ENCODE measurements at places on chromosomes 7 and 10. TPM values are rescaled to one million over a fixed set of nuclear protein-coding genes. Genes with fewer than 3 reads are reported as not detected.
A peak's percentile ranks its signal among the peaks of the same experiment; 100 is the strongest.

GRCh38 chr7:16400893-16401275, 20.5 kb downstream of the CRPPA start:
- peaks cover 59% of the 10 kb centered on the region for H3K36me3 ChIP-seq
- H3K4me3 ChIP-seq: no peak overlapping the region
- no peak overlapping the region for H3K27ac ChIP-seq
- peaks cover 26% of the 10 kb centered on the region for H3K27me3 ChIP-seq
- H3K4me1 ChIP-seq: no peaks in the 10 kb centered on the region
- no peak for DNase-seq

DNA sequence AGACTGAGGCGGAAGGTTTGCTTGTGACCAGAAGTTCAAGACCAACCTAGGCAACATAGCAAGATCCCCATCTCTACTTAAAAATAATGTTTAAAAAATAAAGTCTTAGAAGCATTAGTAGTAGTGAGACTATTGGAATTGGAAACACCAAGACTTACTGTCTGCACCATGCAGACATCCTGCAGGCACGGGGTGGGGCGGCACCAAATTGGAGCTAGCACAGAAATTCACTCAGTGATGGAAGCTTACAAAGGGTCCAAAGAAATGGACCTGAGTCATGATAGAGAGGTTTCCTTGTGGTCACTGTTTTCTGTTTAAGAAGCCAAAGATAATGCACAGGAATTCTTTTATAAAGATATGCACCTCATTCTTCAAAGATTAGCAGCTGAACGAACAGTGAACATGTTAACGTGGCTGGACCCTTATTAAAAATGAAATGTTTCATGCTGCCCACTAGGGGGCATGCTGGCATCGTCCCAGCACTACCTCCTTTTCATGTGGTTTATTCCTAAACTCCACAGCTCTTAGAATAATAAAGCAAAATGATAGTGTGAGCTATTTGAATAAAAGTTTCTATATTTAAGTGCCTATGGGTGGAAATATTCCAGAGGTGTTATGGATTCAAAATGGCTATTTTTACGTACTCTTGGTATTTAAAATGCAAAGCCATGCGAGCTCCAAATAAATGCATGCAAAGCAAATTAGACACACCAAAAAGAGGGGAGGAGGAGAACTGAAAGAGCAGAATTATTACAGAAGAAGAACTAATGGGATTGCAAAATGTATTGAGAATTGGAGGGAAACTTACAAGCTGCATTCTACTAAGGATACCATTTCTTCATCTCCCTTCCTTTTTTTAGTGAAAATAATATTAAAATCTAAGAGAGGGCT, 28.6 kb downstream of the PDSS1 start:
- peaks cover 41% of the 10 kb centered on the region for H3K36me3 ChIP-seq
- H3K27me3 ChIP-seq: no peaks in the 10 kb centered on the region
- DNase-seq: no peak
- no peak overlapping the region for H3K27ac ChIP-seq
- H3K4me3 ChIP-seq: no peak overlapping the region

GRCh38 chr10:17452060-17452841, 2.1 kb downstream of the ST8SIA6 start:
- no peak for DNase-seq
- H3K27ac ChIP-seq: no peak overlapping the region
- H3K27me3 ChIP-seq: peaks cover 40% of the 10 kb centered on the region
- H3K4me3 ChIP-seq: peak overlapping the region; percentile 84
- H3K36me3 ChIP-seq: peaks cover 39% of the 10 kb centered on the region

- peaks cover 9% of the 10 kb centered on the region for H3K36me3 ChIP-seq
- no peak for DNase-seq
- H3K27me3 ChIP-seq: peaks cover 9% of the 10 kb centered on the region
- H3K27ac ChIP-seq: no peak overlapping the region
These were observed 15.3 kb downstream of the AOC1 start for GRCh38 chr7:150867605-150868004.

DNA sequence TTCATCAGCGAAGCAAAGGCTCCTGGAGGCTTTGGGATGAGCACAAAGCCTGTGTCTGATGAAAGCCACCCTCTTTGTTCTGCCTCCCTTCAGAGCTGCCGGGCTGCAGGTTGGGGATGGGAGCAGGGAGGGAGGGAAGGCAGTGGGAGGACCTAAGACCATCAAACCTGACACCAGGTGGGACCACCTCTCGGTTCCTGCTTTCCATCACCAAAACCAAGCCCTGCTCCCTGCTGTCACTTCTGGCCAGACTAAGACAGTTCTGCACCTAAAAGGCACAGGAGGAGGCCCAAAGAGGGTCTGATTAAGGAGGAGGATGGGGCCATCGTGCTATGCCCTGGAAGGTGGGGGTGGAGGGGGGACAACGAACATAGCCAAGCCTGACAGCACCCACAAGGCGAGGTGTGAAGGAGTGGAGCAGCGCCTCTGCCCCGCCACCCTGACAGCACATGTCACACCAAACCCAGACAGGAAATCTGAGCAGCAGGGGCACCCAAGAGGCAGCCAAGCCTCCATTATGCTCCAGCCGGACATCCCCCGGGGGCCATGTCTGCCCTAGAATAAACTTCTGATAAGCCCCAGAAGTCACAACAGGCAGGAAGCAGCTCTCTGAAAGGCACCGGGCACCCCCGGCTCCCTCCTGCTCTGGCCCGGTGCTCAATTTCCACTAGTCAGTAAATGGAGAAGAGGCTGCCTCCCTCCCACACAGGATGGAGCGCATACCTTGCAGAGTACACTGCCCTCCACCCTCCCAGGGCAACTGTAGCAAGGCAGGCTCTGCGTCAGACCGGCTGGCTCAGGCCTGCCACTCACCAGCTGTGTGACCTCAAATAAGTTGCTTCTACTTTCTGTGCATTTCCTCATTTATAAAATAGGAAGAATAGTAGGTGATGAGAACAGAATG, 48.9 kb downstream of the DLG5 start:
- H3K36me3 ChIP-seq: peaks cover 3% of the 10 kb centered on the region
- peak overlapping the region; percentile 95 for H3K27ac ChIP-seq
- H3K4me1 ChIP-seq: peaks cover 78% of the 10 kb centered on the region
- H3K4me3 ChIP-seq: peak overlapping the region; percentile 43

- H3K27me3 ChIP-seq: peaks cover 4% of the 10 kb centered on the region
- DNase-seq: no peak
- H3K27ac ChIP-seq: no peak overlapping the region
- H3K4me1 ChIP-seq: peaks cover 3% of the 10 kb centered on the region
These were observed 105.0 kb upstream of the PPP2R2D start for GRCh38 chr10:131795761-131796160.

DNA sequence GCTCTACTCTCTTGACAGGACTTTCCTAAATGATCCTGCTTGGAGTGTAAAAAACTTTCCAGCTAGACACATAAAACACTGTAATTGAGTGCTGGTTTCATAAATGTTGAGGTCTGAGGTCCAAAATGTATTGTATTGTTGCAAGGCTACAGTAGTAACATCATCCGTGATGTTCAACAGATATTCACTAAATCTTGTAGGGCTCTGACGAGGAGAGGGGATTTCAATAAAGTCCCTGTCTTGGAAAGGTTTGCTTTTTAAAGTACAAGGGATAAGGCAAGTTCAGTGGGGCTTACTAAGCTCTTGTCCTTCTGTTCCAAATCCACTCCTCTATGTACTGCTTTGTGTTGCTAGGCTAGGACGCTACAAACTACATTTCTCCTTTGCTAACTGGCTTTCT, 48.9 kb downstream of the FHIP2A start:
- H3K36me3 ChIP-seq: peaks cover 4% of the 10 kb centered on the region
- H3K27me3 ChIP-seq: no peaks in the 10 kb centered on the region
- no peak overlapping the region for H3K27ac ChIP-seq
- no peak for DNase-seq
- H3K4me1 ChIP-seq: peaks cover 4% of the 10 kb centered on the region

DNA sequence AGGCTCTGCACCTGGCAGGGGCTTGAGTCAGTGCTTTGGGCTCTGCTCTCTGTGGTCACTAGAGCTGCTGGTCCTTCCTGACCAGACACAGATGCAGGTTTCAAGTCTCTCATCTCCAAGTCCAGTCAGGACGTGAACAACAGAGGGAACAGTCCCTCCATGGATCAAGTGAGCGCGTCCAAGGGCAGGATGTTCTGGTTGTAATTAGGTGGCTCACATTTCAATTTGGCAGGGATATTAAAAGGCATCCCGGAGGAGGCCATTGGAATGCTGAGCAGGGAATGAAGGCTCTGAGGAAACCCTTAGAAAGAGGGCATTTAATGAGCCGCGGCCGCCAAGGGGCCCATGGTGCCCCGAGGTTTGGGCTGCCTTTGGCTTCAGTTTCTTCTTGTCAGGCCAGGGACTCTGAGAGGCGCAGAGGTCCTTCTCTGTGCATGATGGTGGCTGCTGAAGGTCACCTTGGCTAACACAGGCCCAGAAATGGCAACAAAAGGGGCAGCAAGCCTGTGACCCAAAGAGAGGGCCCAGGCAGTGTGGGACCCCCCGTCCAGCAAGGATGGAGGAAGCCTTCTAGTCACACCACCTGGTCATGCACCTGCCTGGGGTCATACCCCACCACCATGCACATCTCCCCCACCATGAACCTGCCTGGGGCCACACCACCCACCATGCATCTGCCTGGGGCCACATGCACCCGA, 30.7 kb upstream of the INPP5A start:
- H3K36me3 ChIP-seq: no peaks in the 10 kb centered on the region
- no peaks in the 10 kb centered on the region for H3K4me1 ChIP-seq
- H3K27ac ChIP-seq: no peak overlapping the region
- DNase-seq: no peak
- H3K4me3 ChIP-seq: no peak overlapping the region
- no peaks in the 10 kb centered on the region for H3K27me3 ChIP-seq

Gene ERVW-1
- total RNA-seq: not detected

Gene NPFFR1
- 0.05 TPM for total RNA-seq

Gene PNLIP
- 1.9 TPM for total RNA-seq

Gene LIPF
- total RNA-seq: not detected

Gene FAM241B
- 28.9 TPM for total RNA-seq

Gene EEF1AKMT2
- total RNA-seq: 21.6 TPM

Measured in WTC11 (cell line).